ENCODE measurements at places on chromosomes 13 and 19.

- no peak for DNase-seq
Observed at GRCh38 chr19:2047449-2048103, 3.5 kb downstream of the MKNK2 start.

DNA sequence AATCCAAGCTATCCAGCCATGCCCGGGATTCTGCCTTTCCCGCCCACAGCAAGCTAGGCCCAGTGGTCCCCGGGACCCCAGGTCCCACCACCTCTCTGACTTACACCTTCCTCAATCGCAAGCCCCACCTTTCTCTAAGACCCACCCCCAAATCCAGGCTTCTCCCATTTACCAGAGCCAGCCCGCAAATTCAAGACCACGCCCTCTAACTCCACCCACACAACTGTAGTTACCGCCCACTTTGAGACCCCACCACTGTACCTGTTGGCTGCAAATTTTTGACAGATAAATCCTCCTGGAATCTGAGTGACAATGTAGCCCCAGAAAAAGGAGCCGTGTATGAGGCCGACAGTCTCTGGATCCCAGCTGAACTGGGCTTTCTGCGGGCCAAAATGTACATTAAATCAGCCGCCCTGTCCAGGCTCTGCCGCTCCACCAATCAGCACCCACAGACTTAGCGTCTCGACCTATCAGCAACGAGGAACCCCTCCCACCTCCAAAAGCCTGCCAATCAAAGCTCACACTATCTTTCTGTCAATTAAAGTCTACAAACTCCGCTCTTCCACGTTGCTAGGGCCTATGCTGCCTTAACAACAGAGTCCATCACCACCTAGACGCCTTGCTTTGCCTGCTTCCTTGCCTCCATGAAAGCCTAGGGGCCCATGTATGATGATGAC, 6.3 kb downstream of the SLC17A7 start:
- no peak for DNase-seq

GRCh38 chr19:53989600-53990533, 1.6 kb upstream of the CACNG6 start:
- no peak for DNase-seq

GRCh38 chr13:81172603-81173002, 831.7 kb upstream of the SPRY2 start:
- DNase-seq: no peak

GRCh38 chr19:6233056-6233826, 46.5 kb downstream of the MLLT1 start:
- peak; percentile 66 for DNase-seq

- DNase-seq: no peak
Observed at GRCh38 chr19:45556835-45557234, 27.8 kb downstream of the OPA3 start.

GRCh38 chr13:60032851-60033250, 130.9 kb downstream of the DIAPH3 start:
- peak; percentile 16 for DNase-seq

GRCh38 chr19:19650331-19650730, 6.9 kb upstream of the GMIP start:
- no peak for DNase-seq

DNA sequence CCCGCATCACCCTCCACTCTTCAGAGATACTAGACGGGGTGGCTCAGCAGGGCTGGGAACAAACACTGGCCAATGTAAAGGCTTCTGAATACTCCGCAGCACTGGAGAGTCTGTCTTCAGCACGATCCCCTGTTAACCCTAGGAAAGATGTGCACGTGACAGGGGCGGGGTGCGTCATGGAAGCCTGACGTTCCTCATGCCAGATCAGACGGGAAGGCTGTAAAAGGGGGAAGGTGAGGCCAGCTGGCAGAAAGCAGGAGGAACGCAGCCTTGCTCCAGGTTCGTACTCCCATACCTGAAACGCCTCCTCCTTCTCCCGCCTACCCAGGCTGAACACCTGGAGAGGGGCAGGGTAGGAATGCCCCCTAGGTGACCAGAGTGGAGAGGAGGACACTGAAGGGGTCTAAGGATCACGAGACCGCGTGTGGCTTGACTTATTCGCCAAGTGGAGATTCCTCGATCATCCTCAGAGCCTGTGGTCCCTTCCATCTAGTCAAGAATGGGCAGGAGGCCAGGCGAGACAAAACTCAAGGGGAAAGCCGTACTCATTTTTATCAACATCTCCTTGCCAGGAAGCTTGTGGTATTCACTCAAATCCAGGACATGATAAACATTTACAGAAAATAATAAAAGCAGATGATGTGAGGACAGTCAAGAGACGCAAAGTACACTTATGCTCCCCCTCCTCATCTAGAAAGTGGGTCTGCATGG, 18.2 kb upstream of the FFAR2 start:
- DNase-seq: no peak

GRCh38 chr19:42129399-42130253, 2.6 kb downstream of the POU2F2 start:
- DNase-seq: peak; percentile 86

DNA sequence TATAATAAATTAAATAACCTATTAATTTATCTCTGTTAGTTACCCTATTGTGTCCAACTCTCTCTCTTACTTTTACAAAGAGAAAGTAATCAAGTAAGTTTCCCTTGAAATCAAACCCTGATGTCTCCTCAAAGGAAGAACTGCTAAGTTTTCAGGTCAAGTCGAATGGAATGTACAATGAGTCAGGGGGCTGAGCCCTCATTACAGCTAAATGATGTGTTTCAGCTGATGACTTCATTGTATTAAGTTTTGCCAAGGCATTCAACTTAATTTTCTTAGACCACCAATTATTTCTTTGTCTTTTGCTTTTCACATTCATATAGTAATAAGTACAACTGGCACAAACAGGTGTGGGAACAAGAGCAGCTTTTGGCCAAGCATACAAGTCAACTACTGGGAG, 54.7 kb upstream of the DCT start:
- peak; percentile 51 for DNase-seq

GRCh38 chr19:12660980-12661379, 5.6 kb downstream of the MAN2B1 start:
- no peak for DNase-seq

GRCh38 chr13:48532256-48532505, 699 bp downstream of the RCBTB2 start:
- peak; percentile 49 for DNase-seq

DNA sequence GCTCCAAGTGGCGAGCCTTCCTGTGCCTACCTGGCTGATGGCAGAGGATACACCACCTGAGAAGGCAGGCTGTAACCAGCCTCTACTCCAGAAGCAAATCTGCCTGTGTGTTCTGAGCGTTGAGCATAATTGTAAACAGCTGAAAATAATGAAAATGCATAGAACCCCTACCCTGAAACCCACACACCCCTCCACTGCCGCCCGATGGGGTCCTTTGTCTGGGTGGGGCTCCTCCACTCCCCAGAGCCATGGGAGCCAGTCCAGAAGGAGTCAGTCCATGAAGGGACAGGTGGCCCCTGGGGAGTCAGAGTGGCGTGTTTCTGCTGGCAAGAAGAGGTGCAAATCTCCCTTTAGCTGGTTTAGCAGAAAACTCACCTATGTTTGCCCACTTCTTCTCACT, 8.0 kb upstream of the SOX1 start:
- DNase-seq: no peak

DNA sequence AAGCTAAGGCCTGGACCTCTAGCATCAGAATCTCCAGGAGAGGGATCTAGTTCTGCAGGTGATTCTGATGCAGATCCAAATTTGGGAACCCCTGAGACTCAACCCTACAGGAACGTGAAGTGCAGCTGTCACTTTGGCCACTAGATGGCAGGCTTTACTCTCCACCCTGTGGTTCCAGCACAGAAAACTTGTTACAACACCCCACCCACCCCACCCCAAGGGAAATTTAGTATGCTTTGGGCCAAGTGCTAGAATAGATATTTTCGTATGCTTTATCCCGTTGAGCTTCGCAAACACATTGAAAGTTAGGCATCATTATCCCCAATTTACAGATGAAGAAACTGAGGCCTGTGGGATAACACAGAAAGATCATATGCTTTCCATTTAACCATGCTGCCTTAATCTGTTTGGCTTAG, 232.0 kb downstream of the B3GLCT start:
- DNase-seq: peak; percentile 34

- DNase-seq: peak; percentile 87
Observed at GRCh38 chr19:19900139-19900728, 512 bp upstream of the ZNF93 start.

DNA sequence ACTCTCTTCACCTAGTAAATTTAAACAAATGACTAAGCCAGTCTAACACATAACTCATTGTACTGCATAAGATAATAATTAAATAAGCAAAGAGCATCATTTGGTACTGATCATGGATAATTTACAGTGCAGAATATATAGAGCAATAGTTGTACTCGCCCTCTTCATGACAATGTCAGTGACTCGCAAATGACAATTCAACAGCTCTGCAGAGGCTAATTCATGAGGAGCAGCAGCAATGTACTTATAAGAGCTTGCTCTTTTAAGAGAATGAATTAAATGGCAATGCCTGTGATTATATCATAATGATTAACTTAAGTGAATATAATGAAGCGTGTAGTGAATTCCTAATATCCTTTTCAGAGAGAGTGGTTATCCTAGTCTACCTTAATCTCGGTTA, 284.5 kb upstream of the PCDH20 start:
- no peak for DNase-seq

DNA sequence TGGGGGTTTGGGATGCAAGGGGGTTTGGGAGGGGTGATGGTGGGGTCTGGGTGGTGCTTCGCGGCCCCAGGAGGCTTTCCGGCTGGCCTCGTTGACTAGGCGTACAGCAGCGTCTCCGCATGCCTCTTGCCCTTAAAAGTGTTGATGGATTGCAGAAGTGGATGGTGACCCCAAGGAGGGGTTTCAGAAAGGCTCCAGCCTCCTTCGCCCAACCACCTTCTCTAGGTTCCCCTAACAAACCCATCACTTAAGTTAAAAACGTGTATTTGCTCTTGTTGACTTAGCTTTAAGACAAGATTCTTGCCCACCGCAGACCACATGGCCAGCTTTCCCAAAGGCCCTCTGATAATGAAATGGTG, 8.1 kb upstream of the TSHZ3 start:
- no peak for DNase-seq

DNA sequence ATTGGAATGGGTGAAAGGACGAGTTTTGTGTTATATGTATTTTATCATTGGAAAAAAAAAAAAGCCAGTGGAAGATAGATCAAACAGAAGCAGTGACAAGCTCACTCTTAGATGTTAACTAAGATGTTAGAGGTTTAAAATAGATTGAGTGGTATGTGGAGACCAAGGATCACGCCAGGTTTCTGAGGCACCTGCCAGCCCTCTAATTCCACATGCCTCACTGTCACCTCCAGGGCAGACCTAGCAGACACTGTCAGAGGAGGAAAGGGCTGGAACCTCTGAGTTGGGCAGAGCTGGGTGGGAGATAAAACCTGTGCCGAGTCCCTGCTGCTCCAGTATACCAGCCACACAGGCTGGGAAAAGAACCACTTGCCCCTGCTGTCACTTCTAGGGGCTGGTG, 57.5 kb upstream of the SIAH3 start:
- no peak for DNase-seq

- DNase-seq: no peak
Observed at GRCh38 chr19:56725829-56726424, 54.4 kb upstream of the ZNF835 start.

DNA sequence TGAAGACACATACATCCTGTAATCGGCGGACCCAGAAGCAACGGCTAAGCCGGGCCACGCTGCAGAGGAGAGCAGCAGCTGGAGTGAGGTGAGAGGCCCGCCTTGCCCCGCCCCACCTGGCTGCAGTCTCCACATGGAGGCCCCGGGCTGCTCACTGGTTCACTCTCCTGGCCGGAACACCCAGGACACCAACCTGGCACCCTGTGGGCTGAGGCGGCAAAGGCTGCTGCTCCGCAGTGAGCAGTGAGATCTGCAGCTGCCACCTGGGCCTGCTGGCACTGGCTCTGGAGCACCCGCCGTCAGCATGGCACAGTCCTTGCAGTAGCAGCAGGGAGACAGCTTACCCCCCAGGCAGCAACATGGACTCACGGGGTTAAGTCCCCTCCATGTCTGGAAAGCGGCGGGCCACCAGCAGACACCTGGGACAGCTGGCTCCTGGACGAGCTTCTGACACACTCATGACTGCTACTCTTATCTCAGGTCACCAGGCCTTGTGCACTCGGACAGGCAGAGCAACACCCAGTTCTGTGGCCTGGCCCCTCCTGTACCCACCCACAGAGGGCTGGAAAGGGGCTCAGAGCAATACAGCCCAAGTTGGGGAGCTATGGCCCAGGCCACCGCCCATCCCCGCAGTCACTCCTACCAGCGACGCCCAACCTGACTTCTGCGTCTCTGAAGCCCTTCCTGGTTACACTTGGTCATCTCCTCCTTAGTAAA, 13.2 kb upstream of the KPTN start:
- DNase-seq: no peak

DNA sequence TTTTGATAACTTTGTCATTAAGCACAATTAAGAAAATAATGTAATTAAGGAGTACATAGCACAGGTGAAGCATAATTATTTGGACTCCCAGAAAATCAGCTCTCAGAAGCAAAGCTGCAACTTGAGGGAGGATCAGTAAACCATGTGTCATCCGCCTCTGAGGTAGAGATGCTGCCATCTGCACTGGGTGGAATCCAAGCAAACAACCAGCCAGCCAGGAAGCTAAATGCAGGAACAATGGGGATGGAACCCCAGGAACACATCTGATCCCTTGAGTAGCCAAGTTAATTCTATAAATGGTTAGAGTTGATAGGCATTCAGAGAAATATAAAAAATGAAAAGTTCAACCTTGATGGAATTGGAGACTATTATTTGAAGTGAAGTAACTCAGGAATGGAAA, 520.2 kb downstream of the RFC3 start:
- DNase-seq: no peak

GRCh38 chr19:5503598-5503997, 48.4 kb downstream of the ZNRF4 start:
- DNase-seq: no peak

DNA sequence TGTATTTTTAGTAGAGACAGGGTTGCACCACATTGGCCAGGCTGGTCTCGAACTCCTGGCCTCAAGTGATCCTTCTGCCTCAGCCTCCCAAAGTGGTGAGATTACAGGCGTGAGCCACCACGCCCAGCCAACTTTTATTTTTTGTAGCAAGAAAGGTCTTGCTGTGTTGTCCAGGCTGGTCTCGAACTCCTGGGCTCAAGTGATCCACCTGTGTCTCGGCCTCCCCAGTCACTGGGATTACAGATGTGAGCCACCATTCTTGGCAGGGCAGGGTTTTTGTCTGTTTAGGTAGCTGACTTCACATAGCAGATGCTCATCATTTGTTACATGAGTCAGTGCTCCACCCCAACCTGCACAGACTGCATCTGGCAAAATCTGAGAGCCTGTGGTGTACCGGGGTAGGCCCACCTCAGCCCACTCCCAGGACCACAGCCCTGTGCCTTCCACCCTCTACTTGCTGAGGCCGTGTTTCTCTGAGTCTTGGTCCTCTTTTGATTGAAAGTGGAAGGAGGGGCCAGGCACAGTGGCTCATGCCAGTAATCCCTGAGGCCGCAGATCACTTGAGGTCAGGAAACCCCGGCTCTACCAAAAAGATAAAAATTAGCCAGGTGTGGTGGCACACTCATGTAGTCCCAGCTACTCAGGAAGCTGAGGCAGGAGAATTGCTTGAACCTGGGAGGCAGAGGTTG, 4.2 kb upstream of the TNPO2 start:
- no peak for DNase-seq

Data from fibroblast of upper back skin (primary cell).